MG63 (cell line): ENCODE measurements at places on chromosomes 11 and 22. TPM values are rescaled to one million over a fixed set of nuclear protein-coding genes. Genes with fewer than 3 reads are reported as not detected.

DNA sequence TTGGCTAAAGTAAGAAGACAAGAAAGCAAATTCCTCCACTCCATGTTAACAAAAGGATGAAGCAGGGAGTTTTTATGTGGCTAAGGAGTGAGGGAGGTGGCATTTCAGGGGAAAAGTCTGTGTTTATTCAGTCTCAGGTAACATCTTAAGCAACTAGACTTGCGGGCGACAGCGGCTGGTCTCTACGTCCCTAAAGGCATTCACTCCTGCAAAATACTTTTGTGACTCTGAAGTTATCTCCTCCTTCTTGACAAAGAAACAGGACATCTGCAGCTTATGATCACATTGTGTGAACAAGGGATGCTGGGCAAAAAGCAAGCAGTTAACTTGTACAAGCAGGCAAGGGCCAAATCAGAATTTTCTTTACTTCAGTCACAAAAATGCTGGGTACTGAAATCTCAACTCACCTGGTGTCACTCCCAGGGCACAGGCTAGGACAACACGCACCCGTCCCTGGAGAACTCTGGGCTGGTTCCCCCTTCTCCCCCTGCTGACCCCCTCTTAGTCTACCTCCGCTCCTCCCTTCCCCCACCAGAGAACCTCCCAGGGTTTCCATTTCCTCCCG lies 38.3 kb downstream of the IGLL5 start:
- no peak for DNase-seq

Gene MAPK8IP2
- 2.2 TPM in 1 of 2 replicates, not detected in the other for total RNA-seq

DNA sequence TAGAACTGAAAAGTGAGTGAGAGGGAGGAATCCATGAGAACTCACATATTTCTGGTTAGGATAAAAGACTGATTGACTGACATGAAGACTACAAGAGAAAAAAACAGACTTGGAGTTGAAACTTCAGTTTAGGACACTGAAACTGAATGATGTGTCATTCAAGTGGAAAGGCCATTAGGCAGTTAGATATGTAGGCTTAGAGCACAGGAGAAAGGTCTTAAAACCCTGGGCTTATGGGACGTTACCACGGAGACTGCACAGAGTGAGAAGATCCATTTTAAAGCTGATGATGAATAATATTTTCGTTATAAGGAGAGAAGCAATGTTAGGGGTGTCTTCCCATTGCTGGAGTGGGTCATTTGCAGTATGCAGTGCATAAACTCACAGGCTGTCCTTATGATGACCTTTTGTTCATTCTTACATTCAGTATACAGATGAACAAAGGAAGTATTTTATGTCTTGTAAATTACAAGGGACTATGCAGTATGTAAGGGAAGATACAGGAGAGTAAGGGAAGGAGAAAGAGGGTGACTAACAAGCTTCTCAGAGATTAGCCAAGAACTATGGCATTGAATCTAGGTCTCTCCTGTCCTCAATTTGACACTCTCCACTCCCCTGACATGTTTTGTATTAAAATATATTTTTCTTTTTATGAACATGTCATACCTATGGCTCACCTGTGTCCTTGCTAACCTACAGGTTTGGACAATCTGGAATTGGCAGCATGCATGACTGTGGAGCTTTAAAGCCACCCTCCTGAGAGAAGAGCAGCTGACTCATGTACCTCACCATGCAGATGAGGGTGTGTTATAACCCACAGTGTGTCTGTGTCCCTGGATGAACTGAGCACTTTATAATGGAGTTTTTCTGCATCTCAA lies 63.7 kb downstream of the MAML2 start:
- no peak for DNase-seq

Gene RELA
- total RNA-seq: 42.2 and 56.1 TPM in 2 replicates

DNA sequence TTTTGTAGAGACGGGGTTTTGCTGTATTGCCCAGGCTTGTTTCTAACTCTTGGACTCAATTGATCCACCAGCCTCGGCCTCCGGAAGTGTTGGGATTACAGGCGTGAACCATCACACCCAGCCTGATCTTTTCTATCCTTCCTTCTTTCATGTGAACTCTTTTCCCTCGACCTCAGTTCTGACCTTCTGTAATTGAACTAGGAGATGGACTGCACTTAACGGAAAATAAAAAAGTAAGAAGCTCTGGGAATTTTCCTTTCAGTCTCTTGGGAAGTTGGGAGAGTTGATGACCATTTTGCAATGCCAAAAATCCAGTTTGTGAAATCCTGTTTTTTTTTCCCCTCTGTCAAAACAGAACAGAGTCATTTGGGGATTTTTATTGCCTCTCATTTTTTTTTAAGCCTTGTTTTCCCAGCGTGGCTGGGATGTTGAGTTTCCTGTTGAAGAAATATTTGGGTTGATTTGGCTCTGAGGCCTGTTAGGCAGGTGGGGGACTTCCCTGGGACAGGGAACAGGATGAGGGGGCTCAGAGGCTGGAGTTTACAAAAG lies 26.9 kb upstream of the CYB5R3 start:
- no peak for DNase-seq

- no peak for DNase-seq
These were observed 263 bp downstream of the EHD1 start for GRCh38 chr11:64878223-64878493.

DNA sequence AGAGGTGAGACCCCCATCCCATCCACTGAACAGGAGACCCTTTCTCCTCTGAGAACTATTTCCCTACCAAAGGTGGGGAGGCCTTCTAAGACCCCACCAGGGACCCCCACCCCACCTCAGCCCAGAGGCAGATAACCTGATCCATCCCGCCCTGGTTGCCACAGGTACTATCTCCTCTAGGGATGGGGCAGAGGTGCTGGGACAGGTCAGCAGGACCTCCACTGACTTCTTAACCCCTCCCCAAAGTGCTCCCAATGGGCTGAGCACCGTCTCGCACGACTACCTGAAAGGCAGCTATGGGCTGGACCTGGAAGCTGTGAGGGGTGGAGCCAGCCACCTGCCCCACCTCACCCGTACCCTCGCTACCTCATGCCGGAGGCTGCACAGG lies 4.3 kb downstream of the INPPL1 start:
- DNase-seq: no peak

- DNase-seq: no peak
These were observed 6.2 kb downstream of the SBF1 start for GRCh38 chr22:50468626-50469025.

Gene HBG1
- total RNA-seq: not detected in 2 replicates
